ENCODE measurements at places on chromosomes 2 and 18.

GRCh38 chr2:10362898-10363454, 60.3 kb downstream of the HPCAL1 start:
- no peak for DNase-seq

DNA sequence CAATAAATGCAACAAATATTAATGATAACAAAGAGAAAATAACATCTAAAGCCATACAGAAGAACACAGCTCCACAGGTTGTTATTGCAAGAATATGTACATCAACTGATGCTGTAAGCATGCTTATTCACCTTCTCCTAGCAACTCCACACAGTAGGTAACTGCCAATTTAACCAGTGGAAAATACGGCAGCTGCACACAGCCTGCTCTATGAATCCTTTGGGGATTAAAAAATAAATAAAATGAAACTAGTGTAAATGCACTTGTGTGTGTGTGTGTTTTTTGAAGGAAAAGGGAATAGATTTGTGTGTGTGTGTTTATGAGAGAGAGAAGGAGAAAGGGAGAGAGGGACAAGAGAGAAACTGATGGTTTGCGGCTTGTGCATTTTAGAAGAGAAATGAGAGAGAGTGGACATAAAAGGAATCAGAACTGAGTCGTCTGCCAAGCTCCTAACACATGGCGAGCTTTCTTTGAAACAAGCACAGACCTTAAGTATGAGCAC, 96.2 kb upstream of the PDE1A start:
- DNase-seq = no peak

GRCh38 chr2:120825370-120826259, 89.9 kb downstream of the GLI2 start:
- no peak for DNase-seq

DNA sequence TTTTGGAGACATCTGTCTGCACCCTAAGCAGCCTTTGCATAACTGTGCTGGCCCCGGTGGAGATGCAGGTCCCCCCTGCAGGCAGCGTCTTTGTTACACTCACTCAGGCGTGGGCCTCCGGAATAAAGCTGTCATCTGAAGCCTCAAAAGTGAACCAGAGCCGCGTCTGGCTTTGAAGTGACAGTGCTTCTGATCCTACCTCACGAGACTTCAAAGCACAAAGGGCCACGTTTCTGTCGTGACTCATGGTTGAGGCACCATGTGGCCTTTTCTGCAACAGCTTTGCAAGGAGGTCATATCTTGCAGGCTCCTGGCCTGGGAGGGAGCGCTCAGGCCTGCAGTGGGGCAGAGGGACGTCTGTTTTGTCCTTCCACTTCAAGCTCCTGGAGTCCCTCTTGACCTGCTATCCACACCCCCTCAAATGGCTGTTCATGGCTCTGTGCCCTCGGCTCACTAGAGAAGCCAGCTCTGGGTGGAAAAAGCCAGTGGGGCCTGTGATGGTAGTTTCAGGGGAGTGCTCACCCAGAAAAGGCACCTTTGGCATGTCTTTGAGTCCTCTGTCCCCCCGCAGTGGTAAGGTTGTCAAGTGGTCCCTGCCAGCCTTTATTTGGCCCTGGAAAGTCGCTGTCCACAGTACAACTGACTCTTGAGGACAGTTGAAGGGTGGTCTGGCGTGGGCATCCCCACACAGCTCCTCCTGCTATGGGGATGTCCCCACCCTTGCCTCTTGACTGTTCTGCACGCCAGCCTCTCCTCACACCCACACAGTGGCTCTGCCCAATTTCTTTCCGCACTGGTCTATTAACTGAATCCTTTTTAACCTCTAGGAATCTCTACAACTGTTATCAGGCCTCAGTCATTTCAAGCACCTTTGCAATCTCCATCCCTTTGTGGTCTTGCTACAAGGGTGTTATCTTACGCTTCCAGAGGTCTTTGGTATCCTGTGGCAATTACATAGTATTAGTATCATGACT, 19.3 kb downstream of the GPR55 start:
- peak; percentile 85 for DNase-seq

DNA sequence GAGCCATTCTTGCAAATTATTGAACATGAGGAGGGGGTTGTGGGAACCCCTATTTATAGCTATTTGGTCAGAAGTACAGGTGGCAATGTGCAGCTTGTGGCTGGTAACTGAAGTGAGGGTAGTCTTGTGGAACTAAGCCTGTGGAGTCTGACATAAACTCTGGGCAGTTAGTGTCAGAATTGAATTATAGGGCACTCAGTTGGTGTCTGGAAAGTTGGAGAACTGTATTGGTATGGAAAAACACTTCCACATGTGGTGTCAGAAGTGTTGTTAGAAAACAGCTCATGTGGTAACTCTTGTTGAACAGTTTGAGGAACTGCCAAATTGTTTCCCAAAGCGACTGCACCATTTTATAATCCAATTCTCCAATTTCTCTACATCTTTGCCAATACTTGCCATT, 7.5 kb downstream of the RALBP1 start:
- DNase-seq = no peak

GRCh38 chr2:170770008-170770605, at the start of gene ERICH2:
TSS of gene ERICH2 (plus strand) at chr2:170770378. CDS start at chr2:170770682, 304 bp downstream.
- DNase-seq = peak; percentile 11

GRCh38 chr2:173891315-173892037, 73.7 kb downstream of the SP3 start:
- no peak for DNase-seq

DNA sequence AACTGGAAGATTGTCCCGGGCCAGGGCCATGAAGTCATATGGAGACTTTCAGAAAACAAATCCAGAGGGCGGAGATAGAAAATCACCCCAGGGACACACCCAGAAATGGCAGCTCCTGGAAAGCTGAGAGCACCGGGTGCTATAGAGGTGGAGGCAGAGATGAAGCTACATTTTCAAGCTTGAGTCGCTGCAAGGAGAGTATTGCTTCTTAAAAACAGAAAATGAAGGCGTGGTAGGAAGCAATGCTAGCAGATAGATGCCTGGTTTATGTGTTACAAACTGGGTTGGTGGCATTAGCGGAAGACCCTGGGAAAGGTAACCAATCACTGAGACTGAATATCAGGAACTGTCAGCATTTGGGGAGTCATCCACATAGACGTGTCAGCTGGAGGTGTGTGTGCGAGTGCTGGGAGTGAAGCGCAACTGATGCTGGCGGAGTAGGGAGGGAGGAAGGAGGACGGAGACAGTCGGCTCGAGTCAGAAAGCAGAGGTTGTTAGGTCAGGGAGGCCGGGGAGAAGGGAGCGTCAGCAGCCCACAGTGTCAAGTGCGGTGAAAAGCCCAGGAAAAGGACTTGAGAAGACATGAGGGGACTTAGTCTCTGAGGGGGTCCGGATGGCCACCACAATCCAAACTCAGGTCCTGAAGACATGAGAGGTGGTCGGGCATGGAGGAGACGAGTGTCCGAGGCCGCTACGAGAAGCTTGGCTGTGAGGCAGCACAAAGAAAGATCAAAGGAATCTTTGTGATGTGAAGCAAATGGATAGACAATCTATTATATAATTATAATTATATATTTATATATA, 45.4 kb downstream of the C18orf63 start:
- DNase-seq = no peak

DNA sequence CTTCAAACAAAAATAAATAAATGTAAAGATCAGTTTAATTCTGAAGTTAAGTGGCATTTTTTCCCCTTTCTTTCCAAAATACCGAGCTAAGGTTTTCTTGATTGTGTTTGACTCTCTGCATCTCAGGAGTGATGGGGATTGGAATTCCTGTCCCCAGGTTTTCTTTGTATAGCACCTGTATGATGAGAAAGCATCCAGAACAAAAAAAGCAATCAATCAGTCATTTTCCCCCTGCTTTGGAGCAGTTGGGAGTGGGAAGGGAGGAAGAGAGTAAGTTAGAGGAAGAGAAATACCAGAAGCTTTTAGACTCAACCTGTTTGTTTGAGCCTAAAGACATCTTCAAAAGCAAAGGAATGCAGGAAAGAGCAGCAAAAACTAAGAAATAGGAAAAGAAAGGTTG, 88.5 kb downstream of the RIF1 start:
- DNase-seq = no peak

DNA sequence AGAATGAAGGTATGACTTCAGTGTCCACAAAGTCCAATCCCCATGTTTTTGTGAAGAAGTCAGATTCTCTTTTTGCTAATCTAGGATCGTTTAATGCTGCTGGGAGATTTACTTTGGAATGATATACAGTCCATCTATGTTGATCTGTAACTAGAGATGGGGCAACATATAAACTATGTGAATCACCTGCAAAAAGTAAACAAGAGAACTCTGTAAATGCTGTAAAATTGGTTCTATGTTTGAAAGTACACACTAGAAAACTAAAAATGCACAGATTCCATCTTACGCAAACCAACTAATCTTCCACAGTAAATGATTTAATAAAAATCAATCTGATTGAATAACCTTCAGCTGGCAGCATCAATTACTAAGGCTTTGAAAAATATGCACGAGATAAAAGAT, 37.5 kb downstream of the VPS54 start:
- DNase-seq = no peak

DNA sequence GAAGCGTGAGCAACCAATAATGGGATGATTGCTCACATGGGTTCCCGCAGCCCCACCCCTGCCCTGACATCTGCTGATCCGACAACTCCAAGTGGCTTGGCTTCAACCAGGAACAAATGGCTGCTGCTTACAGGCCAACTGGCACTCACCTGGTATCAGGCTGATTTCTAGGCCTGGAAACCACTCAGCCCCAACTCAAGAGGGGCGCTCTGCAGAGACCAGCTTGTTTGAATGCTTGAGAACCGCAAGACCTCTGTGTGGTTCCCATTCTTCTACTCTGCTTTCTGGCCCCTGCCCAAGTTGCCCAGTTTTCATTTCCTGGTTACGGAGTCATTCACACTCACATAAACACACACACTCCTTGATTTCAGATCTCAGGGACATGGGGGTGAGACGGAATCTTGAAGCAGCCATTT, 52.0 kb downstream of the TNP1 start:
- no peak for DNase-seq

DNA sequence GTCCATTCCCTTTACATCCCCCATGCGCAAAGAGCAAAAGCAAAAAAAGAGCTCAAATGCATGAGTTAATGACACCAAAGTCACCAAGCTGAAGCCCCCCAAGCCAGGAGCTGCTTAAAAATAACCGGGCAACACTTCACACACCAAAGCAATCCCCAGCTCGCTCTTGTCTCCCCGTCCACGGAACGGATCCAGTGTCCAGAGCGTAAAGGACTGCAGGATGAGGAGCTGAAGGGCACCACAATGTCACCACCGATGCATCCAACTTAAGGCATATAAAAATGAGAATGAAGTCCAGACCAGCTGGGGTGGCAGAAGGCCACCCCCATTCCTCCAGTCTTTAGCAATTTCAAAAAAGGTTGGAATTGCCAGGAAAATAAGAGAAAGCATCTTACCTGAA, 8.7 kb downstream of the SMAD7 start:
- no peak for DNase-seq

DNA sequence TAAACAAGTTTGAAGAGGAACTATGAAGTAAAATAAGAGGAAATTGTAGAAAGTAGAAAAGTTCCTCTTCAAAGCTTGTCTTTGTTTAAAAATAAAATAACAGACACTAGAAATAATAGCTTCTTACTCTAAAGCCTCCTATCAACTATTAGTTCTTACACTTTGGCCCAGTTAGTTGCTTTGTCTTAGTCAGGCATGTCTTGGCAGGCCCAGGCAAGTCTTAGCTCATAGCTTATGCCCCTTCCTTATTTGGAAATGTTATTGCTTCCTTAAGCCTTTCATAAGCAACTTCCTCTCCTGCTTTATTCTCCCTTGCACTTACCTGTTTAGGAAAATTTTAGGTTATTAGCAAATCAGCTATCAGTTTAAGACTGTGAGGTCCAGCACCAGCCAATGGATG, 950.6 kb upstream of the LRATD1 start:
- no peak for DNase-seq

- no peak for DNase-seq
These were observed 1710.4 kb downstream of the SUCLG1 start for GRCh38 chr2:82748653-82749052.

DNA sequence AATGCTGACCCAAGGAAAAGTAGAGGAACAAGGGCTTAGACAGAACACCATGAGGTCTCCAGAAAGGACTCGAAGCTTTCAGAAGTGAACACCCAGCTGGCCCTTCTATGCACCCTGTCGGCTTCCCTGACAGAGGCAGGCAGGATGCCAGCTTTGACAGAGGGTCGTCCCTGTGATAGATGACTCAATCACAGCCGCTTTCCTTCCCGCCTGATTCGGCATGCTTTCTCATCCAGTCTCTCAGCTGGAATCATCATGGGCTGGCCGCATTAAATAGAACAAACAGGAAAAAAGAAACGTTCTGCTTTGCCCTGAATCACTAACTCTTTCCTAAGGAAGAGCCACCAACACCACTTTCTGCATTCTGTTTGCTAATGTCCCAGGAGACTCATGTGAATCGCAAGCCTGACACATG, 140.3 kb upstream of the RAB12 start:
- no peak for DNase-seq

- no peak for DNase-seq
These were observed 9.0 kb upstream of the TWIST2 start for GRCh38 chr2:238838786-238839327.

GRCh38 chr18:4878480-4878879, 318.6 kb downstream of the AKAIN1 start:
- no peak for DNase-seq

DNA sequence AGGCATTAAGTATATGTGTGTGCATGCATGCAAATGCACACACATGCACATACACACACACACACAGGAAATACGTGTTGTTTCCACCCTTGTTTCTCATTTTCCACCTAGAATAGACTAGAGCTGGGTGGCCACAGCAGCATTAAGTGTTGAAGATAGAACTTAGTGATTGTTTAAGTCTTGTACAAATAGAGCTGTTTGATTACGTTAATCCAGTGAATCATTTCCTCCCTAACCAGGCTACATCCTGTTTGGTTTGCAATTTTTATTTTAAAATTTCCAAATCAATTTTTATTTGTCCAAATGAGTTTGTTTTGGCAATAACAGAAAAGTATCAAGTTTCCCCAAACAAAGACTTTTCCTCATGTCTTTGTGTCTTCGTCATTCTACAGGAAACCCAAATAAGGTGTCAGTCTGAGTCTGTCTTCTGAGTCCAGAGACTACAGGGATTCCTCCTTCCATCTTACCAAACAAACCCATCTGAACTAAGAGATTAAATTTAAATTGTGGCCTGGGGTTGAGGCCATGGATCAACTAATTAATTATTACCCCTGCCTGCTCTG, 74.6 kb upstream of the GALNT5 start:
- no peak for DNase-seq

DNA sequence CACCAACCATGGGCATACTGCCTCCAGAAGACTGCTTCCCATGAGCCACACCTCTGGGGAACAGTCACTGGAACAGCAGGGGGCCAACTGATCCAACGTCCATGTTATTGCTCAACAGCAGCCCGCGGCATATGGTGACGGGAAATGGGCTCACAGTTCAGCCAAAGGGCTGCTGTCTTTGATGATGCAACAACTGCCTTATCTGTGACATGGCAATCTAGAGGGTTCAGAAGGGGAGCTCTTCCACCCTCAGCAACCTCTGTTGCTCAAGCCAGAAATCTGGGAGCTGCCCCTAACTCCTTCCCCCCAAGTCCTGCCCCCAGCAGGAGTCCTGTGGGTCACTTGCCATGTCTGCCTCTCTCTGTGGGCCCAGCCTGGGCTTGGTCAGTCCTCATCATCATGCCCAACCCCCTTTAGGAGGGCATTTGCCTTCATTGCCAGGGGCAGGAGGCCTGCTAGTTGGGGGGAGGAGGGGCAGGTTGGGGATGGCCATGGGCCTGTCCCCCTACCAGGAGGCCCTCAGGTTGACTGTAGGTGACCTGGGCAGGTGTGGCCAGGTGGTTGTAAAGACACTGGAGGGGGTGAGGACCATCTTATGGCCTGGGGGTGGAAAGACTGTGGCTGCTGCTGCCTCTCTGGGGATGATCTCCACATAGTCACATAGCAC, 212.9 kb downstream of the CYP26B1 start:
- no peak for DNase-seq
